ENCODE measurements at places on chromosomes 6 and 20. TPM values are rescaled to one million over a fixed set of nuclear protein-coding genes. Genes with fewer than 3 reads are reported as not detected.

SLC17A2 gene
- total RNA-seq: not detected

IRF4 gene
- total RNA-seq: not detected

GRCh38 chr6:33698494-33698893 is 13.0 kb downstream of the UQCC2 start:
- no peaks in the 10 kb centered on the region for H3K27me3 ChIP-seq
- DNase-seq: no peak
- H3K36me3 ChIP-seq: no peaks in the 10 kb centered on the region
- H3K4me3 ChIP-seq: no peak overlapping the region
- no peak overlapping the region for H3K27ac ChIP-seq

- no peak overlapping the region for H3K4me3 ChIP-seq
- no peak for DNase-seq
- no peaks in the 10 kb centered on the region for H3K4me1 ChIP-seq
- H3K36me3 ChIP-seq: no peaks in the 10 kb centered on the region
- H3K27ac ChIP-seq: no peak overlapping the region
Observed at GRCh38 chr6:108869876-108870275, 21.7 kb downstream of the ARMC2 start.

DNA sequence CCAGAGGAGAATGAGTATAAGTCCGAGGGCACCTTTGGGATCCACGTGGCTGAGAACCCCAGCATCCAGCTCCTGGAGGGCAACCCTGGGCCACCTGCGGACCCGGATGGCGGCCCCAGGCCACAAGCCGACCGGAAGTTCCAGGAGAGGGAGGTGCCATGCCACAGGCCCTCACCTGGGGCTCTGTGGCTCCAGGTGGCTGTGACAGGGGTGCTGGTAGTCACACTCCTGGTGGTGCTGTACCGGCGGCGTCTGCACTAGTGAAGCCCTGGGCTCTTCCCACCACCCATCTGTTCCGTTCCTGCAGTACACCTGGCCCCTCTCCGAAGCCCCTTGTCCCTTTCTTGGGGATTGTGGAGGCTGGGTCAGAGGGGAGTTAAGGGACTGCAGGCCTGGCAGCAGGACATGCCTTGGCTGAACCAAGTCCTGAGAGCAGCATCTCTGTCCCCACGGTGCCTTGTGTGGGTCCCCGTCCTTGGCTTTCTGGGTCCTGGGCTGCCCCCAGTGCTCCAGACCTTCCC is 19.3 kb downstream of the MAVS start:
- H3K27me3 ChIP-seq: no peaks in the 10 kb centered on the region
- no peak overlapping the region for H3K27ac ChIP-seq
- no peak overlapping the region for H3K4me3 ChIP-seq
- no peak for DNase-seq
- no peaks in the 10 kb centered on the region for H3K4me1 ChIP-seq
- H3K36me3 ChIP-seq: peaks cover 38% of the 10 kb centered on the region

DNA sequence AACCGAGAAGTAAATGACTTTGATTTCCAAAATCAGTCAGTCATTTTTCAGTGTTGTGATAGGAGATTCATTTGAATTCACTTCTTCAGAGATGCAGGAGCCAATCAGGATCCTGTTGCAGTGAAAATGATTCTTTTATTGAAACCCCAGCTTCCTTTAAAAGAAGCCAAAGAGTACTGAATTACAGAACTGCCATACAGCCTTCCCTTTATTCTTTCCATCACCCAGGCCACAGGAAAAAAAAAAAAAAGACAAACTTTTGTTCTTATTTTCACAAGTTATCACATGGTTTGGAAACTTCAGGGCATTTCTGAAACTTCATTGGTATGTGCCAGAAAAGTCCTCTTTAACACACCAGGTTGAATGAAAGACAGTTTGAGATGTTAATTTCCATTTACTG is 1.8 kb upstream of the CARMIL1 start:
- no peak overlapping the region for H3K4me3 ChIP-seq
- peaks cover 13% of the 10 kb centered on the region for H3K4me1 ChIP-seq
- H3K27ac ChIP-seq: no peak overlapping the region
- no peaks in the 10 kb centered on the region for H3K36me3 ChIP-seq

DNA sequence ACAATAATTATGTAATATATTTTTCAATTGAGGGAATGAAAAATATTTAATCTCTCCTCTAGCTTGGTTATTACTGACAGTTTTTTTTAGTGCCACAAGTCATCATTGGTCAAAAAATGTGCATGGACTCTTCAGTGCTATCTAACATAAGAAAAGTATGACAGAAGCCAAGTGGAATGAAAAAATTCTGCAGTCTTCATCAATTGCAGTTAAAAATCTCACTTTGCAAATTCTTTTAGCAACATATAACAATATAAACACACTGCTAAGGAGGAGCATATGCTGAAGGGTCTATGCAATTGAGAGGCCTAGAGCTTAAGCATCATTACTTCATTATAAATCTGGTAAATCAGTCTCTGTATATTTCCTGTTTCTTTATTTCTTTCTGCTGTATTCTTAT is 175.1 kb downstream of the ARHGAP18 start:
- H3K27me3 ChIP-seq: no peaks in the 10 kb centered on the region
- H3K4me3 ChIP-seq: no peak overlapping the region
- H3K4me1 ChIP-seq: no peaks in the 10 kb centered on the region
- no peak for DNase-seq
- no peak overlapping the region for H3K27ac ChIP-seq

DNA sequence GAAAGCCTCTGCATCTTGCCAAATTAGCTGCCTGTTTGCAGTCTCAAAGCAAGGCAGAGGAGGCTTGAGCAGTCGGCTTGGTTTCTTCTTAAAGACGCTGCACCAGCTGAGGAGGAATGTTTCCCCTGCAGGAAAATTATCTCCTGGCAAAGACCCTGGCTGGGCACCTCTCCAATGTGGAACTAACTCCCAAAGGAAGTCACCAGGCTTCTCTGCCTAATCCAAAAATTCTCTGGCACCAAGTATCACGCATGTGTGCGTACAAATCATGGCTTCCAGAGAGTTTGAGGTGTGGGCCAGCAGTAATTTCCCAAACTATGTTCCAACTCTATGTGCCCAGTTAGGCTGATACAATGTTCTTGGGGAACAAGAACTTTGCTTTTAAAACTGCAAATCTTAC is 176.2 kb downstream of the KIF16B start:
- H3K36me3 ChIP-seq: no peaks in the 10 kb centered on the region
- H3K27me3 ChIP-seq: no peaks in the 10 kb centered on the region
- H3K4me1 ChIP-seq: no peaks in the 10 kb centered on the region
- DNase-seq: no peak
- H3K27ac ChIP-seq: no peak overlapping the region
- H3K4me3 ChIP-seq: no peak overlapping the region

DNA sequence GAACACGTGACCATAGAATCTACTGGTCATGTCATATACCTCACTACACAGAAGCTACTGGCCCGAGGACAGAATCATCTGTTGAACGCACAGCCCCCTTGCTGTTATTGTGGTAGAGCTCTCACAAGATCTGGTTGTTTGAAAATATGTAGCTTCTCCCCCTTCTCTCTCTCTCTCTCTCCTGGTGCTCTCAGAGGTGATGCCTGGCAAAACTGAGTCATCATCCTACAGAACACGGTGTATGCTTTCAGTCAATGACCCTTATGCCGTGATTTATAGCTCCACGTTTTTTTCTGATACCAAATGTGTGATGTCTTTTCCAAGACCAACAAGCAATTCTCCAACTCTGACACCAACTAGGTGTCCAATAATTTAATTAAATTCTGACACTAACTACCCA is 13.0 kb upstream of the RBM24 start:
- H3K27ac ChIP-seq: no peak overlapping the region
- H3K4me1 ChIP-seq: no peaks in the 10 kb centered on the region
- H3K36me3 ChIP-seq: no peaks in the 10 kb centered on the region
- no peak for DNase-seq
- no peaks in the 10 kb centered on the region for H3K27me3 ChIP-seq

DNA sequence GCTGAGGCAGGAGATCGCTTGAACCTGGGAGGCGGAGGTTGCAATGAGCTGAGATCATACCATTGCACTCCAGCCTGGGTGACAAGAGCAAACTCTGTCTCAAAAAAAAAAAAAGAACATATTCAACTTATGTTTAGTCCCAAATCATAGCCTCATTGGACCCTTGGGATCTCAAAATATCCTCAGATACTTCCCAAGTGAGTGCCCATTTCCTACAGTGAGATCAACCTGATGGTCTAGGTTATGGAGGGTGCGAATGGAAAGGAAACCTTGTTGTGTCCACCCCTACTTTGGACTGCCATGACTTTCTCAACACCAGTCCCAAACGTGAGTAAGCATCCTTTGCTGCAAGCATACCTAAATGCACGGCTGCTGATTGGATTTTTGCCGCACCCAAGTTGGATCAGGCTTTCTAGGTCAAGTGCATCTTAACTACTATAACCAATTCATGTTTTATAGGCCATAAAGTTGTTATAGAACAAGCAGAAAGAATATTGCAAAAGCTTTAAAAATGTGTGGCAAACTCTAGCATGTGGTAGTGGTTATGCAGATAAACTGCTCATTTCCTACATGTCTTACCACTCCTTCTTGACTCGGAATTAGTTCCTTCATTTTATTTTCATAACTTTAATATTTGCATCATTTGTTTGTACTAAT is 131.2 kb downstream of the PLEKHG1 start:
- no peaks in the 10 kb centered on the region for H3K27me3 ChIP-seq
- no peak overlapping the region for H3K27ac ChIP-seq
- no peaks in the 10 kb centered on the region for H3K4me1 ChIP-seq

DNA sequence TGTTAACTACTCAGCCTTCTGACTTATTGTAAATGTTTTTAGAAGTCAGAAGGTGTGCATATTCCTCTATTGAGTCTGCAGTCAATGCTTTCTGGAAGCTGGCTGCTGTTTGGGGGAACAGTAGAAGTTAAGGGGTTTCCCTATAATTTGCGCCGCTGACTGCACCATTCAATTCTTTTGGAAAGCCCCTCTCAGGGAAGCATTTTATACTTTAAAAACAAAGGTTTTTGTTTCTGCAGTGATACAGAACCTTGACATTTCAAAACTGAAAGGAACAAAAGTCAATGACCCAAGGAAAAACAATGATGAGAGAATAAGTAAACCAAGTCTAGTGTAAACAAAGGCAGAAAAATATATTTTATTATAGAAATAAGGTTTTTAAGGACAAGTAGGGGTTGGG is 120.8 kb upstream of the TNFAIP3 start:
- no peak overlapping the region for H3K4me3 ChIP-seq
- DNase-seq: no peak
- no peaks in the 10 kb centered on the region for H3K36me3 ChIP-seq
- H3K27ac ChIP-seq: no peak overlapping the region
- peaks cover 12% of the 10 kb centered on the region for H3K4me1 ChIP-seq

DNA sequence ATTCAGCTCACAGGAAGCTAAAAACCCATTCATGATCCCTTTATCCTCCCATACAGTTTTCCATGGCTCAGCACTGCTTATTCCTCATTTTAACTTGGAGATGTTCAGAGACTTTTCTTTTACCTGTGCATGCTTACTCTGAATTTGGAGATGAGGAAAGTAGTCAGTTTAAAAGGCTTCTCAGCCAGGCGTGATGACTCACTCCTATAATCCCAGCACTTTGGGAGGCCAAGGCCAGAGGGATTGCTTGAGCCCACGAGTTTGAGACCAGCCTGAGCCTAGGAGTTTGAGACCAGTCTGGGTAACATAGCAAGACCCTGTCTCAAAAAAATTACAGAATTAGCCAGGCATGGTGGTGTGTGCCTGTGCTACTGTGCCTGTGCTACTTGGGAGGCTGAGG is 30.3 kb upstream of the TMEM217 start:
- H3K4me1 ChIP-seq: no peaks in the 10 kb centered on the region
- peaks cover 38% of the 10 kb centered on the region for H3K36me3 ChIP-seq
- no peaks in the 10 kb centered on the region for H3K27me3 ChIP-seq

- H3K4me1 ChIP-seq: peaks cover 45% of the 10 kb centered on the region
- no peak overlapping the region for H3K4me3 ChIP-seq
- H3K27me3 ChIP-seq: no peaks in the 10 kb centered on the region
- DNase-seq: peak; percentile 80
Observed at GRCh38 chr6:142374965-142375733, 73.3 kb downstream of the ADGRG6 start.

GRCh38 chr6:34003962-34004361 is 141.9 kb downstream of the GRM4 start:
- no peak overlapping the region for H3K27ac ChIP-seq
- no peaks in the 10 kb centered on the region for H3K4me1 ChIP-seq
- no peaks in the 10 kb centered on the region for H3K36me3 ChIP-seq
- no peak for DNase-seq
- H3K27me3 ChIP-seq: no peaks in the 10 kb centered on the region

GRCh38 chr20:31674895-31675827 is 37.4 kb downstream of the COX4I2 start:
- H3K4me1 ChIP-seq: peaks cover 57% of the 10 kb centered on the region
- peak overlapping the region; percentile 72 for H3K27ac ChIP-seq
- DNase-seq: peak; percentile 97
- H3K36me3 ChIP-seq: no peaks in the 10 kb centered on the region
- H3K4me3 ChIP-seq: no peak overlapping the region

DNA sequence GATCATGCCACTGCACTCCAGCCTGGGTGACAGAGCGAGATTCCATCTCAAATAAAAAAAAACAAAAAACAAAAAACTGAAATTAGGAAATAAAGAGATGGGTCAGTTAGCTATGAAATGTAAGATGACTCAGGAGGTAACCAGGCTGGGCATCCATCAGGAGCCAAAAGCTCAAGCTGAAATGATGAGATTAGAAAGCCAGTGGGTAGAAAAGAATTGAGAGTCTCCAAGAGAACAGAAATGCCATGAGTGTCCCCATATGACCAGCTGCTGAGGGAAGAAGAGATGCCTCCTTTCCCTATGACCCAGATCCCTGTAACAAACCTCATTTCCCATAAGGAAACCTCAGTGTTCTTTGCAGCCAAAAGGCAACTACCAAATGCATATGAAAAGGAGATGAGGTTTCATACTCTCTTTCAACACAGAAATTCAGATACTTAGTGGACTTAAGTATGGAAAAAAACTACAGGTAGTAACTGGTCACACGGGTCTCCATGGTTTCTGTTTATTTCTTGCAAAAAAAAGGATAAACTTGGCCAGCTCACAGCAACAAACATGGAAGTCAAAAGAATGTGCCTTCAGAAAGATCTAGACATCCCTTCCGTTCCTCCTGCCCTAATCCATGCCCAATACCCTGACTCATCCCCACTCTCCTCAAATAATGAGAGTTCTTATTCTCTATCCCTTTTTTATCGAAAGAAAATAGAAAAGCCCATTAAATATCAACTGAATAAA is 8.1 kb downstream of the ARHGAP18 start:
- H3K4me3 ChIP-seq: no peak overlapping the region
- no peak overlapping the region for H3K27ac ChIP-seq
- no peaks in the 10 kb centered on the region for H3K36me3 ChIP-seq
- no peaks in the 10 kb centered on the region for H3K27me3 ChIP-seq
- peak; percentile 66 for DNase-seq

DNA sequence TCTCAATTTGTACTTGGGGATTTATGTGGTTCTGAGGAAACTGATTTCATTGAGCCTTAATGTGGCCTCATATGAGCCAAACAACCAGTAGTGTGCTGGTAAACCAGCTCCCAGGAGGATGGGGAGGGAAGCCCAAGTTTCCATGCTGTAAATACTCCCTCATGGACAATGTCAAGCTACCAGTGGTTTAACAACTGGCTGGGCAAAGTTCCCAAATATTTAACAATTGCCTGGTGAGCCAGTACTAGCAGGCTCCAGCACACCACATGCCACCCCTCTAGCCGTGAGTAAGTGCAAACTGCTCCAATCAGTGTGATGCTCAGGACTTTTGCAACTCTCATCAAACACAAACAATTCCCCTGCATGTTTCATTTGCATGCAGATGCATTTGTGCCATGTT is 19.2 kb upstream of the CDKN1A start:
- H3K27ac ChIP-seq: no peak overlapping the region
- no peak overlapping the region for H3K4me3 ChIP-seq
- no peaks in the 10 kb centered on the region for H3K36me3 ChIP-seq
- no peaks in the 10 kb centered on the region for H3K27me3 ChIP-seq

- peaks cover 22% of the 10 kb centered on the region for H3K4me1 ChIP-seq
- H3K4me3 ChIP-seq: no peak overlapping the region
- peak overlapping the region; percentile 89 for H3K27ac ChIP-seq
- no peaks in the 10 kb centered on the region for H3K36me3 ChIP-seq
- no peaks in the 10 kb centered on the region for H3K27me3 ChIP-seq
Observed at GRCh38 chr6:16319813-16320532, 81.6 kb downstream of the GMPR start.

Measured in cardiac muscle cell (in vitro differentiated cells and primary cell).